CD4-positive, alpha-beta memory T cell (primary cell): ENCODE measurements at places on chromosomes 2 and 18. TPM values are rescaled to one million over a fixed set of nuclear protein-coding genes. Genes with fewer than 3 reads are reported as not detected.

The SOWAHC gene
- 1.5 TPM for total RNA-seq

The CCDC68 gene
- total RNA-seq: 0.33 TPM

The TUBA3D gene
- not detected for total RNA-seq

The HOXD13 gene
- not detected for total RNA-seq

The RND3 gene
- total RNA-seq: not detected

DNA sequence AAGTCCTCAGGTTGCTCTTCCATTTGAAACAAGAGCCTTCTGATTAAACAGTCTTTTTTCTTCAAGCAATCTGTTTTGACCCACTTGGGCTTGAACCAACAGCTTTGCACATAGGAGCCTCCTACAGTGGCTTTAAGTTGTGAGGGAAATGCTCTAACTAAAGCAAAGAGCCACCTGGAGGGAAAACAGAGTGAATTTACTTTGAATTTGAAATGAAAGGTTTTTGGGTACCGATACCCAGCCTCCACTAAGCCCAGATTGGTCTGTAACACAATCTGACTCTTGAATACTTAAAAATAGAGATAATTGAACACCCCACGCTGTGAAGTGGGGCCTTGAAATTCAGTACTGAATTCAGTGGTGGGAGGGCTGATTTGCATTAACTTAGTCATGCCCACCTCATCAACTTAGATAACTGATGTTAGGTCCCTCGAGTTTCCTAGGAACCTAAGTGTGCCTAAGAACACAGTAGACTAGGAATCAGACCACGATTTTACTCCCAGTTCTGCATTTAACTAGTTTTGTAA lies 56.3 kb upstream of the ACVR1C start:
- DNase-seq: no peak

DNA sequence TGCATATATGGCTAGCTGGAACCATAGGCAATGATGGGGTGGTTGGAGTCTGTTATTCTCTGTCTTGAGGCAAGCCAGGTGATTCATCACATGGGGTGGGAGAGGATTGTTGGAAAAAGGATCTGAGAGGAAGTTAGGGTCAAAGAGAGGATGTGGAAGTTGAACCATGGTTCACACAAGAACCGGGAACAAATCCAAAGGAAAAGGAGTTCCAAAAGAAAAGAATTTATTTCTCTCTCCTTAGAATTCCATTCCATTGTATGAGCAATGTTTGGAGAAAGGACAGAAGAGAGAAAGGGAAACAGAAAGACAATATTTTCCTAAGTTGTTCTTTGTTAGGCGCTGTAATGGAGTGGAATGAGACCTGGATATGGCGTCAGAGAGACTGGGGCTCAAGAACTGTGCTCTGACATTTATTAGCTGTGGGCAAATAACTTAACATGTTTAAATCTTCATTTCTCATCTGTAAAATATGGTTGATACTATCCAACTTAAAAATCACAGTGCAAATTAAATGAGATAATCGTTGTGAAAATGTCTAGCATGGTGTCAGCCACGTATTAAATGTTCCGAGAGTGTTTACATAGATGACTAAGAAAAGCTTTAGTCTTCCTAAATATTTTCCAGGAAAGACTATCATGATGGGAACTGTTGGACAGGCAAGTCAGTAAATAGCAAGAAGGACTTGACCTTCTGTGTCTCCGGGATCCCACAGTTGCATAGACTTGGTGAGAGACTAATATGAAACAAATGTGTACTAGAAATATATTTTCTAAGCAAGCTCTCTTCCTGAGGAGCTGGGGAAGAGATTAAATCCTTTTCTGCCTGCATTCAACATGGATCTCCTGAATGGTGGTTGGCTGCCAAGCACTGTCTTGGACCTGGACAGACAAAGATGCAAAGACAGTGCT lies 71.4 kb downstream of the TRIB2 start:
- no peak for DNase-seq

The FSHR gene
- total RNA-seq: not detected
